ENCODE measurements at places on chromosomes 3 and 15.

DNA sequence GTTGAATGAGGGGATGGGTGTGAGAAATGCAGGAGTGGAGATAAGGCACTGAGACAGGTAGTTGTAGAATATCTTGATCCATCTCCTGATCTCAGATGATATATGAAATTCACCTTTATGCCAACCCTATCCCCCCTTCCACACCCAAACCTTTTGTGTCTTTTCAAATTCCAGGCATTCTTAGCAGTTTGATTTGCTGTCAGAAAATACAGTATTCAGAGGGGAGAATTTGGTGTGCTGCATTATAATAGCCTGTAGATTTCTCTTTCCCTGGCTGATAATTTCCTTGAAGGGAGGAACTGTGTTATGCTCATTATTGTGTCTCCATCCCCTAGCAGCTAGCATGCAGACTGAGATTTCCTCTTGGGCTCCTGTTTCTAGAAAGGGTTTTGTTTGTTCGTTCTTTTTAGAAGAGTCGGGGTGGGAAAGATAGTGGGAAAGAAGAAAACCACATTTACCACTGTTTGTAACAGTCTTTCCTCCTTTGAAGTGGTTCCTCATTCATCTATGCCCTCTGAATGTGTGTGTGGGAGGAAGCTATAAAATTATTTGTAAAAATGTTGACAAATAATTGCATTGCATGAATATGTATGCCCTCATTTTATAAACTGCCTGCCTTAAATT lies 373.4 kb downstream of the DIPK2A start:
- DNase-seq: no peak

DNA sequence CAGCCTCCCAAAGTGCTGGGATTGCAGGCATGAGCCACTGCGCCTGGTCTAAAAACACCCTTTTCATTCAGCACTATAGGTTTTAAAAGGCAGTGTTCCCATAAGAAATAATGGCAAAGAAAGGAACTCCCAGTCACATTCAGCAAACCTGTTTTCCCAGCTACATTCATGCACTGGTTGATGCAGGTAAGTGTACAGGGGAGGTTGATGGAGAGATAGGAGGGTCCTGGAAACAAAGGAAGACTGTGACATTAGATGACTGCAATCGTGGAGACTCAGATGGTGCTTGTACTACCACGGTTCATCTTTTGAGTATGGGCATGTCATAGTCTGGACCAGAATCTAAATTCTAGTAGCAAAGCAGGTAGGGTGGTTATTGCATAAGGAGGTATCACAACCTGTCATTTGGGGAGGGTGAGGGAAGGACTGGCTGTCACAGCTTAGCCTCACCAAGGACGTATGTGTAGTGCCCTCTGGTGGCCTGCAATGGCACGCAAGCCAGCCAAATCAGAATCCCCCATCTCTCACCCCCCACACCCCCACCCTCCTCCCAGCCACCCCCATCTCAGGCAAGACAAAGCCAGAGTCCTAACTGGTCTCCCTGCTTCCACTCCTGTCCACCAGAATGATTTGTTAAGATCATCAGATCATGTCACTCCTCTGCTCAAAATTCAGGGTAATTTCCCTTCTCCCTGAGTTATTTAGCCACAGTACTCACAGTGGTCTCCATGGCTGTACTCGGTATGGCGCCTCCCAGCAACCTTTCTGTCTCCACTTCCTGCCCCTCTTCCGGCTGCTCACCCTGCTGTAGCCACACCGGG lies 28.8 kb upstream of the UBL7 start:
- peak; percentile 49 for DNase-seq

GRCh38 chr3:84836961-84837360 lies 121.8 kb upstream of the CADM2 start:
- no peak for DNase-seq

GRCh38 chr3:110910346-110910955 lies 161.2 kb upstream of the NECTIN3 start:
- DNase-seq: no peak

- no peak for DNase-seq
These were observed 406.7 kb downstream of the OCA2 start for GRCh38 chr15:27692438-27692837.

DNA sequence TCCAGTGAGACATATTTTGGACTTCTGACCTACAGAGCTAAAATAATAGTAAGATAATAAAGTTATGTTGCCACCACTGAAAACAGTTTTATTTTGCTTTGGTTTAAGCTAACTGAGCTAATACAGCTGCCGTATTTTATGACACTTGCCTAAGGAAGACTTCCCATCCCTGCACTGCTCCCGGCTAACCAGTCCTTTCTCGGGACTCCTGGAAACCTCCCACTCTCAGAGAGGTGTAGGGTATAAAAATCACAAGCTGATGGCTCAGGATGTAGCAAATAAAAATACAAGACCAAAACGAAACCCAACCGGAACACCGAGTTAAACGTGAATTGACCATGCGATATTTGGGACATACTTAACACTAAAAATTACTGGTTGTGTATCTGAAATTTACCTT lies 448 bp upstream of the KBTBD12 start:
- DNase-seq: no peak

GRCh38 chr3:85081191-85081906 lies 122.6 kb downstream of the CADM2 start:
- DNase-seq: peak; percentile 9

All from fibroblast of skin of back (primary cell).